ENCODE measurements at places on chromosomes 12 and 14.

- no peak for DNase-seq
Observed at GRCh38 chr12:31726575-31726974, 2.2 kb downstream of the AMN1 start.

- DNase-seq = no peak
Observed at GRCh38 chr12:107122452-107122958, 29.2 kb upstream of the CRY1 start.

DNA sequence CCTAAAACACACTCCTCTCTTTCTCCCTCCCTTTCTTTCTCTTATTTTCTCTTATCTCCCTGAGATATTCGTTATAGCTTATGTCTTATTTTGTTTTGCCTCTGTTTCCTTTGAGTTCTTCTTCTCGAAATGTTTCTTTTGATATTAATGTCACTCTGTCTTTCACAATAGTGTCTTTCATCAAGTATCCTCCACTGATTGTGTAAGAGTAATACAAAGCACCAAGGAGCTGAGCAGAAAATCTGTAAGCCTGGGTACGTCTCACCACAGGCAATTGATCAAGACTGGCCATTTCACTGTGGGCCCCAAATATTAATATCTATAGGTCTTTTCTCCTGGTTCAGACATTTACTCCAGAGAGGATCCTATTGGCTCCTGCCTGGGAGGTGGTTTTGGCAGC, 4.8 kb upstream of the LYZ start:
- no peak for DNase-seq

- DNase-seq = no peak
Observed at GRCh38 chr12:118237052-118237665, 101.2 kb downstream of the PEBP1 start.

- no peak for DNase-seq
Observed at GRCh38 chr12:4228122-4228580, 45.4 kb upstream of the CCND2 start.

DNA sequence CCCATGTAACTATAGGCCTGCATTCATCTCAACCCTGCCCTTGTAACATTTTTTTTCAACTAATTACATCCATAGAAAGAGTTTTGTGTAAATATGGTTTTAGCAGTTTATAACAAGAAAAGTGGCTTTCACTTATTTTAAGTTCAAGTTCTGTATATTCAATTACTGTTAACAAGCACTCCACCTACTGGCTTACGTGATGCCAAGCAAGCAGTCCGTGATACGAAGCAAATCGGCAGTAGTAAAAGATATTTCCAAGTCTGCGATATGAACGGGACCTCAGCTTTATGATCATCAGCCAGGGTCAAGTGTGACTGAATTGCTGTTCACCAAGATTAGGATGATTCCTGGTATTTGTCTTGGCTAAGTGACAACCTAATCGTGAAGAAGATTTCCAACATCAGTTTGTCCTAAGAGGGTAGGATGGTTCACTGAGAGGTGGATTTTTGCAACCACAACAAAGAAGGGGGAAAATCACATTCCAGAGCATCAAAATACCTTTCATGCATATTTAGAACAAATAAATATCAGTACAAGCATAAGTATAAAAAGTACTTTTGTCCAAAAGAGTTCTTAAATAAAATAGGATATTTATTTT, 456.2 kb downstream of the FOXG1 start:
- DNase-seq = peak; percentile 41

GRCh38 chr12:90915353-90915752, 39.6 kb downstream of the CCER1 start:
- DNase-seq = no peak

GRCh38 chr14:106436310-106436905, 910.0 kb downstream of the TMEM121 start:
- no peak for DNase-seq

DNA sequence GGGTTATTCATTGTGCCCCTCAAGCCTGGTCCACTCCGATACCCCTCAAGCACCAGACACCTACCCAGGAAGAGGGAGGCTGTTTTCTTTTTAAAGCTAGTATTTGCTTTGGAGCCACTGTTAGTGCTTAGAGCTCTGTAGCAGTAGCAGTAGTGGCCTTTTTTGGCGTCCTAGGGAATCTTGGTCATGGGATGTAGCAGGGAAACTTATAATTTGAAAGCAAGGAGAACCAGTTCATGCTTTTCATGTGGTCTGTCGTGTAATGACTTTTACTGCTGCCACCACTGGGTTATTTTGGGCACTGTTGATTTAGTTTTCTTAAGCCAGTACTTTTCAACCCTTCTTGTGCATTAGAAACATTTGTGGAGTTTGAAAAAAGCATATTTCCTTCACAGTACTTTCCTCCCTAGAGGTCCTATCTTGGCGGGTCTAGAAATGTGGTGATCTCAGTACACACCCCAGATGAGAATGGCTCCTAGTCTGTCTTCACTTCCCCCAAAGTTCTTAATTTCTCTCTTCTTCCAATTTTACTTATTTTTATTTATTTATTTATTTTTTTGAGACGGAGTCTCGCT, 49.7 kb downstream of the MARK3 start:
- DNase-seq = no peak

- no peak for DNase-seq
Observed at GRCh38 chr12:77047341-77048109, 17.8 kb downstream of the E2F7 start.

GRCh38 chr12:130581782-130582181, 134.3 kb downstream of the RIMBP2 start:
- no peak for DNase-seq

DNA sequence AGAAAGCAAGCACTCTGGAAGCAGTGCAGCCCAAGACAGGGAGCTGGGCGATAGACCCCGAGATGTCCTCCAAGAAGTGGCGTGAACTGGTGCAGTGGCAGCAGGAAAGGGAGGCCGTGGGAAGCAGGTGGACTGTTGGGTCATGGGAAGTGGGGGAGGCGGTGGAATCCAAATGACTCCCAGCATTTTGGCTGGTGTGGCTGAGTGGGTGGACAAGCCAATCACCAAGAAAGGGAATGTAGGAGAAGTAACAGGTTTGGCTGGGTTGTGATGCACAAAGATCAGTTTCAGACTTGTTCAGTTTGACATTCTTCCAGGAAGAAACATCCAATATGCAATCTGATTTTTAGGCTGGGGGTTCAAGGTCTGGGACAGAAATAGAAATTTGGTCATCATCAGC, 46.0 kb upstream of the KTN1 start:
- DNase-seq = no peak

GRCh38 chr14:93970965-93971634, 5.3 kb downstream of the ASB2 start:
- no peak for DNase-seq

DNA sequence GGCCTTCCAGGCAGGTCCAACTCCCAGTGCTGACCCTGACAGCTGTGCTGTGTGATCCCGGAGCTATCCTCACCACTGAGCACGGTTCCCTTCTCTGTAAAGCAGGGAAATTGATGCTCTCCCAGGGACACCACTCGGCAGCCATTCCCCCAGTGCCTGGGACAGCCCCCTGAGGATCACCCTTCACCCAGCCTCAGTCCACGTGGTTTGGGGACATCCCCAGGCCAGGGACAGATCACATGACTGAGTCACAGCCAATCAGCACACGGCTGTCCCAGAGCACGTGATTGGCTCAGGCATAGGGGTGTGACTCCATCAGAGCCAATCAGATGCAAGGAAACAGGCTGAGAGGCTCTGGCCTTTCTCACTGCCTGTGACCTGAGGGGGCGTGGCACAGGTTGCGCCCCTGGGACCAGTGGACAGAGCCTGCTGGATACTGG, 68.8 kb upstream of the SFSWAP start:
- no peak for DNase-seq

DNA sequence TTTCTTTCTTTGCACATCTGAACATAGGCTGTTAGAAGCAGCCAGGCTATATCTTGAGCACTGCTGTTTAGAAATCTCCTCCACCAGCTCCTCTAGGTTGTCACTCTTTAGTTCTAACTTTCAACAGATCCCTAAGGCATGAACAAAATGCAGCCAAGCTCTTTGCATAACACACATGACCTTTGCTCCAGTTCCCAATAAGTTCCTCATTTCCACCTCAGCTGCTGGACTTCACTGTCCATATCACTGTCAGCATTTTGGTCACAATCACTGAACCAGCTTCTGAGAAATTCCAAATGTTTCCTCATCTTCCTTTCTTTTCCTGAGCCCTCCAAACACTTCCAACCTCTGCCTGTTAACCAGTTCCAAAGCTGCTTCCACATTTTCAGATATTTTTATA, 27.6 kb upstream of the C14orf132 start:
- no peak for DNase-seq

DNA sequence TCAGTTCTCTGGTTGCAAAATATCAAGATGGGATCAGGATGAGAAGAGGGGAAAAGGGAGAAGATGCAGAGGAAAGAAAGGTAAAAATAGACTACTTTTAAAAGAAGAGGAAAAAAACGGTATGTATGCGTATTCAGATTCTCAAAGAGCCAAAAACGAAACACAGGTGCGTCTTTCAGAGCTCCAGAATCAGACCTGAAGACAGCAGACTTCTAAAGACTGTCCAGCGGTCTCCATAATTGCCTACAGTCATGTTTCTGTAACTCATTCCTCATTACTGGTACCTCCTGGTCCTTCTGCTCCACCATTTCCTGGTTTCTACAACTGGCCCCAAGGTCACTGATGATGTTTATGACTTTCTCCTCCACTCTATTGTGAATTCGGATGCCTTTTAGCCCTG, 12.4 kb upstream of the KCNA5 start:
- no peak for DNase-seq

DNA sequence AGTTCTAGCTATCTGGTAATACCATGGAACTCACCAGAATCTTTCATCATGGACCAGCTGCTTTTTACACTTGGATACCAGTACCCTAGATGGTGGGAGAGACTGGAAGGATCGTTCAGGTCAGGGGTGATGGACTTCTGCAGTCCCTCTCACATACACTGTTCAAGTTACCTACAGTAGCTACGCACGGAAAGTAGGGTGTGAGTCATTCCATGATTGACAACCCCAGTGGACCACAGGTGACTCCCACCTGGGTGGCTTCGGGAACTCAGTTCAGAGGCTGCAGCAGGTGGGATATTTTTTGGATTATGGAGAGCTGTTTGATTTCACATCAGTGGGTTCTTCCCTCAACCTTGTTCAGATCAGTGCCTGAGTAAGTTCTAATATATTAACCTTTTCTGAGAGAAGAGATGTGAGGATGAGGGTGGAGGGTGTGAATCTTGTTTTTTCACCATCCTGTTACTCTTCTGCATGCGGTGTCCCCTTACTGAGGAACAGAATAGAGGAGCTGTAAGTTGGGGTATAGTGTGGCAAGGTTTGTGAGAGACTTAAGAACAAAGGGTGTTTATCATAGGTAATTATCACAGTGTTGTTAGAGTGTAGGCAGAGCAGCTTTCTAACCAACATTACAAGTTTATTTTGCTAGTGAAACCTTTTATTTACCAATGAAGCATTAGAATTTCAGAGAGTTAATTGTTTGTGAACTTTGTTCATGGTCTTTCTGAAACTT, 39.6 kb downstream of the PRKCH start:
- no peak for DNase-seq

GRCh38 chr12:121397521-121397920, 2.4 kb upstream of the RNF34 start:
- no peak for DNase-seq

- DNase-seq = no peak
Observed at GRCh38 chr12:68620519-68621471, 10.1 kb downstream of the RAP1B start.

- DNase-seq = no peak
Observed at GRCh38 chr12:6199531-6200255, 507 bp upstream of the CD9 start.

DNA sequence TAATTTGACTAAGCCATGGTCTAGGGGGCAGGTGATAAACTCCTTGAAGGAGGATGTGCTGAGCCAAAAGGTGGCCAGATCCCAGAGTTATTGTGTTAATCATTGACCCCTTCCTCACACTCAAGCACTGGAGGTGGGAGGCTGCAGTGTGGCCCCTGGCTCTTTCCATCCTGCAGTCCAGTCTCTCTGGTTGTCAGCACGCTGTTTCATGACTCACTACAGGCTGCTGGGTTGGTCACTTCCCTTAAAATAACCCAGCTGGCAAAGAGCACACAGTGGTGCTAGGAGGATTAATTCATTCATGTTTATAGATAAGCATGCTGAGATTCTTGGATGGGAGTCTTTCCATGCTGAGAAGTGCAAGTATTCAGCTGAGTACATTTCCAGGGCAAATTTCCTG, 228.9 kb downstream of the ANO2 start:
- no peak for DNase-seq

GRCh38 chr12:39227218-39227617, 215.7 kb downstream of the KIF21A start:
- DNase-seq = no peak

- DNase-seq = no peak
Observed at GRCh38 chr12:68367903-68368302, 35.7 kb upstream of the MDM1 start.

GRCh38 chr14:89430391-89431236, 13.6 kb upstream of the FOXN3 start:
- DNase-seq = no peak
